ENCODE measurements at places on chromosomes 2 and 18. TPM values are rescaled to one million over a fixed set of nuclear protein-coding genes. Genes with fewer than 3 reads are reported as not detected.

DNA sequence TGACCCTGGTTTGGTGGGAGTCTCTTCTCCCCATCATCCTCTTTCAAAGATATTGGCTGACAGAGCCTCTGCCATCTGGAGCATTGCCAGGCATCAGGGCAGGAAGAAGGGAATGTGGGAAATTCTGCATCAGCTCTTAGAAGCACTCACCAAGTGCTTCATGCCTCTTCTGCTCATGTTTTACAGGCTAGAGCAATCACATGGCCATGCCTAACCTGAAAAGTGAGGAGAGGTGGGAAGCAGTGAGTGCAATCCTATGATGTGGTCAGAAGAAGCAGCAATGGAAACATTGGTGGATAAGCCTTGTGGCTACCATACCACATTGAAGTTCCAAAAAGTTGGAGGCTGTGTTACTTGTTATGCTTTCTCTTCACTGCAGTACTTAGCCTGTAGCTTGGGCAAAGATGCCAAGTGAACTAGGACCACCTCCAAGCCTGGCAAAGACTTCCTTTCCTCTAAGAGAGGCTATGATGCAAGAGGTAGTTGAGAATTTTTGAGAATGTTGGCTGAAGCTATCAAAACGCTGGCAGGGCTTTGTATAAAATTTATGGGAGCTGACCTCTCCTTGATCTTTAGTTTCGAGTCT, 64.1 kb downstream of the BCL2L11 start:
- DNase-seq = no peak
- no peaks in the 10 kb centered on the region for H3K4me1 ChIP-seq
- no peaks in the 10 kb centered on the region for H3K36me3 ChIP-seq
- H3K27ac ChIP-seq = no peak overlapping the region

DNA sequence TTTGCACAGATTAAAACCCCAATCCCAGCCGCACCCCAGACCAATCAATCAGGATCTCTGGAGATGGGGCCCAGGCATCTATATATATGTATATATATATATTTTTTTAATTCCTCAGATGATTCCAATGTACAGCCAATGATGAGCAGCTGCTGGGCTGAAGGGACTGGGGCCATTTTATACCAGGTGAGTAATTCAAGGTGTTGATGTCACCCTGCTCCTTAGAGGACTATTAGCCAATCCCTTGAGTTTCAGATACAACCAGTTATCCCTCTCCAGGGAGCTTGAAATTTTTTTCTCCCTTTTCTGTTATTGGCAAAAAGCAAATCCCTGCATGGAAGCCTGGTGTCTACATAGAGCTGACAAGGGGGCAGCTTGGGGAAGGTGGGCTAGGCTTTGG, 59.8 kb downstream of the MCFD2 start:
- peaks cover 7% of the 10 kb centered on the region for H3K27me3 ChIP-seq
- no peak overlapping the region for H3K4me3 ChIP-seq
- H3K27ac ChIP-seq = no peak overlapping the region
- H3K4me1 ChIP-seq = no peaks in the 10 kb centered on the region

DNA sequence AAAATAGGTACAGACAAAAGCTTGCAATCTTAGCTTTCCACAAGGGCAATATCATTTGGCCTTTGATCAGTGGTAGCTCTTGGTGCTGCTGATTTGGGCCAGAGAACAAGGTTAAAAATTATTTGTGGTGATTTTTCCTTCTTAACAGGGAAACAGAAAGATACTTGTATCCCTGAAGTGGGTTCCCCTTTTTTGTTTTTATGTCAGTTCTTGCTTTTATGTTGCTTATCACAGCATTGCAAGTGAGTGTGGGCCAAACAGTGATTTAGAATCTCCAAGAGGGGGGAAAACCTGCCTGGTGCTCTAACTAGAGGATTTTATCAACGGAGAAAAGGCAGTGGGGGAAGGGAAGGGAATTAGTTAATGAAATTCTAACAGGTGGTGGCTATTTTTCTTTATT, 197.6 kb upstream of the SP5 start:
- no peaks in the 10 kb centered on the region for H3K4me1 ChIP-seq
- H3K4me3 ChIP-seq = no peak overlapping the region
- DNase-seq = no peak
- H3K27ac ChIP-seq = no peak overlapping the region
- H3K27me3 ChIP-seq = peaks cover 30% of the 10 kb centered on the region
- H3K36me3 ChIP-seq = no peaks in the 10 kb centered on the region

GRCh38 chr2:69291004-69291650, 95.9 kb downstream of the GFPT1 start:
- no peak overlapping the region for H3K4me3 ChIP-seq
- peaks cover 1% of the 10 kb centered on the region for H3K4me1 ChIP-seq
- H3K27ac ChIP-seq = no peak overlapping the region
- no peaks in the 10 kb centered on the region for H3K36me3 ChIP-seq

GRCh38 chr2:68993660-68994059, 19.2 kb downstream of the GKN1 start:
- no peak overlapping the region for H3K4me3 ChIP-seq
- no peak overlapping the region for H3K27ac ChIP-seq
- H3K27me3 ChIP-seq = peaks cover 33% of the 10 kb centered on the region
- H3K4me1 ChIP-seq = no peaks in the 10 kb centered on the region

Gene TEX44
- not detected for total RNA-seq

Gene CIB4
- not detected for total RNA-seq

Gene ZNF516
- total RNA-seq = 3.3 TPM

Gene CXCR1
- 0.53 TPM for total RNA-seq

Data from activated CD8-positive, alpha-beta T cell treated with anti-CD3 and anti-CD28 coated beads, Interleukin-2, amount 10 ng/mL, durations not matched to agents 7 days and 5 days (primary cell).